ENCODE measurements at places on chromosomes 1 and 21.

DNA sequence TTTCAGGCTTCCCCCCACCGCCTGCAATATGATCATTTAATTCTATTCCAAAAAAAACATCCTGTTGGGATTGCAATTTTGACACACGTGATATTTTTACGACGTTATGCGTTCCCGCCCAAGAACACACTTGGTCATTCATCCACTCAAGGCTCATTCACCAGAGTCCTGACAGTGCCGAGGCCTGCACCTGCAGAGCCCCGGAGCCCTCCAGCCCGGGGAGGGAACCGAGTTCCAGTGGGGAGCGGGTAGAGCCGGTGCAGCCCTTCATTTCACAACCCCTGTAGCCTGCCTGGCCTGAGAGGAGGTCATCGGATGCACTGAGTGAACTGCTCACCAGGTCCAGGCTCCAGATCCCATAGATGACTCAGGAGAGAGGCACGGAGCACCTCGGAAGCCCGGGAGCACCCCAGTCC, 156.0 kb upstream of the BACE2 start:
- DNase-seq: no peak

DNA sequence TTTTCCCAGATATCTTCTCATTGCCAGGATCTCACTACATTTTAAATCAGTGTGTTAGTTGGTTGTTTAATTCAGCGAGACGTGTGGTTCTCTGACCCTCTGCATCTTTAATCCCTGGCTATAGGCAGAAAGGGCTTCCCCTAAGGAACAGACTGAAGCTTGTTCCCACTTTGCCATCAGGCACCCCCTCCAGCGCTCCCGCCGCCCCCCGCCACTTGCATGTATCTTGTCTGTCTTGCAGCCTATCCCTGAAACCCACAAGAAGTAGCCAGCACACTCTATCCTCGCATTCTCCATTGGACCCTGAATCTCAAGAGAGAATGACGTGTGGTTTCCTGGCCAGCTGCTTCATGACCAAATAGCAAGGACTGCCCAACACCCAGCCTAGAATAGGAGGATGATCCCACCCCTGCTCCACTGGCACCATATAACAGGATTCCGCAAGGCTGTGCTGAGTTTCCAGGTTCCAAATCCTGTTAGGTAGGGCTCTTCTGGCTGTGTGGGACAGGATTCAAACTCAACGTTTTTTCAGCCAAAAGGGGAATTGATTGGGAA, 7.8 kb downstream of the CLDN19 start:
- no peak for DNase-seq

- DNase-seq: no peak
Observed at GRCh38 chr1:64508629-64509028, 38.7 kb downstream of the CACHD1 start.

GRCh38 chr21:45941717-45942546, 39.6 kb upstream of the COL6A1 start:
- DNase-seq: no peak

GRCh38 chr1:20255666-20256065, 35.0 kb upstream of the VWA5B1 start:
- no peak for DNase-seq

GRCh38 chr21:15557925-15558324, 171.9 kb upstream of the USP25 start:
- DNase-seq: no peak

DNA sequence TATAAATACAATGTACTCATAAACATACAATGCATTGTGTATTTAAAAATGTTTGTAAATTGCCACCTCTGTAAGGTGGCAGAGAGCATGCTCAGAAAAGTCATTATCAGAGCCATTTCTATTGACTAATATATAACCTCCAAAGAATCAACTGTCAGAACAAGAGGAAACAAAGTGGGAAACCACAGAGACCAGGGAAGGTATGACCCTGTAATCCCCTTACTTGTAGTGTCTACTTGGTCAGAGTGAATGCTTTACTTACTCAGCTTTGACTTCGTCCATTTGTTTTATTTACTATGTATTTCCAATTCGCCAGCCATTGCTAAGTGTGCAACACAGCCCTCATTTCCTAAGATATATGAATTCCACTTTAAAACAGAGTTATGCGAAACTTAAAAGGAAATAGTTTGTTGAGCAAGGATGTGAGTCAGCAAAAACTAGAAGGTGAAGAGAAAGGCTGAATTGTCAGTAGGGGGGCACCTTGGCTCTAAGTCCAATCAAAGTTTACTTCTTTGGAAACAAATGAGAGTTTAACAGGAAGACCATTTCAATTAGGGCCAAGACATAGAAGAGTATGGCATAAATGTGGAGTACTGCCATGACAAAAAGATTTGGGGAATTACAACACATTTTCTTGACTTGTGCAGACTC, 671.7 kb upstream of the PTBP2 start:
- DNase-seq: no peak

GRCh38 chr1:63405021-63405420, 37.6 kb downstream of the ALG6 start:
- no peak for DNase-seq

- DNase-seq: no peak
Observed at GRCh38 chr1:43402089-43402865, 12.6 kb downstream of the SZT2 start.

- peak; percentile 1 for DNase-seq
Observed at GRCh38 chr1:200483491-200484143, 73.8 kb upstream of the ZNF281 start.

DNA sequence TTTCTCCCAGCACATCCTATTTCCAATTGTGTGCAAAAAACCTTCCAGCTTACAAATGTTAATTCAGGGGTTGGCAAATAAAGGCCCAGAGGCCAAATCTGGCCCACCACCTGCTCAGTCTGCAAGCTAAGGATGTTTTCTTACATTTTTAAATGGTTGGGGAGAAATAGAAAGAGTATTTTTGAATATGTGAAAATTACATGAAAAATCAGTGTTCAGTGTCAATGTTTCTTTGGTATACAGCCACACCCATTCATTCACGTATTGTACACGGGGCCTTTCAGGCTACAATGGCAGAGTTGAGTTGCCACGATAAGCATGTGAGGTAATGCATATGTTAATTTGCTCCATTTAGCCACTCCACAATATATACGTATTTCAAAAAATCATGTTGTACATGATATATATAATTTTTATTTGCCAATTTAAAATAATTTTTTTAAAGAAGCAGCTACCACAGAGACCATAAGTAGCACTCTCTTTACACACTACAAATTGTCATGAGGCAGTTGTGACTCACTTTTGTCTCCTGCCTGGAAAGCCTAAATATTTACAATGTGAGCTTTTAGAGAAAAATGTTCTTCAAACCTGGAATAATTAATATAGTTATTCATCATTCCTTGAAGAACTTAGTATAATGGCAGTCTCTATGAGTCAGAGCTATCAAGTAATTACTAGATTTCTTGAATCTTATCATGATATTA, 189.6 kb downstream of the SMYD3 start:
- DNase-seq: no peak

- no peak for DNase-seq
Observed at GRCh38 chr1:203644661-203645510, 18.3 kb downstream of the ATP2B4 start.

DNA sequence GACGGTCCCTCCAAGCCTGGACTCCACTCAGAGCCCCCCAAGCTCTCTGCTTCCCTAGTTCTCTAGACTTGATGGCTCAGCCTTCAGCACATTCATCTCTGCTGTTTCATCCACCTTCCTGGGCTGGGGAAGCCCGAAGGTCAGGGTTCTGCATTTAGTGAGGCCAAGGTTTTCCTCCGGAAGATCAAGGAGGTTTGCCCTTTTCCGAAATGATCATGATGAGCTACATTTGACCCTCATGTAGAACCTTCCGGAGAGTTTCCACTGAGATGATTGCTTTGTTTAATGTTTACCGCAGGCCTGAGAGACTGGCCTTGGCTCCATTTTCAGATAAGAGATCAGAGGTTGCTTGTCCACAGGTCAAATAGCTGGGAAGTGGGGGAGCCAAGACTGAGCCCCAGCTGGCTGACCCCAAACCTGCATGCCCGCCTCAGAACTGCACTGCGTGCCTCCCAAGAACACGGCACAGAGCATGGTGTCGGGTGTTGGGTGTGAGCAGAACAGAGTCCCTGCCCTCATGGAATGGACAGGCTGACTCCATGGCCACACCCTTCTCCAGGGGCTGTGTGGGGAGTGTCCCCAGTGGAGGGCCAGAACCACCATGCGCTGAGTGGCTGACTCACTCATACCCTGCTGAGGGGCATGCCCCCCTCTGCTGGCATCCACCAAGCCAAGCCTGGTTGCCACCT, 200.8 kb upstream of the TMEM51 start:
- no peak for DNase-seq

GRCh38 chr1:57748719-57749118, 324.9 kb upstream of the DAB1 start:
- no peak for DNase-seq

GRCh38 chr1:4485398-4485797, 169.0 kb upstream of the AJAP1 start:
- no peak for DNase-seq

GRCh38 chr1:9472386-9473031, 66.8 kb upstream of the SLC25A33 start:
- DNase-seq: no peak

DNA sequence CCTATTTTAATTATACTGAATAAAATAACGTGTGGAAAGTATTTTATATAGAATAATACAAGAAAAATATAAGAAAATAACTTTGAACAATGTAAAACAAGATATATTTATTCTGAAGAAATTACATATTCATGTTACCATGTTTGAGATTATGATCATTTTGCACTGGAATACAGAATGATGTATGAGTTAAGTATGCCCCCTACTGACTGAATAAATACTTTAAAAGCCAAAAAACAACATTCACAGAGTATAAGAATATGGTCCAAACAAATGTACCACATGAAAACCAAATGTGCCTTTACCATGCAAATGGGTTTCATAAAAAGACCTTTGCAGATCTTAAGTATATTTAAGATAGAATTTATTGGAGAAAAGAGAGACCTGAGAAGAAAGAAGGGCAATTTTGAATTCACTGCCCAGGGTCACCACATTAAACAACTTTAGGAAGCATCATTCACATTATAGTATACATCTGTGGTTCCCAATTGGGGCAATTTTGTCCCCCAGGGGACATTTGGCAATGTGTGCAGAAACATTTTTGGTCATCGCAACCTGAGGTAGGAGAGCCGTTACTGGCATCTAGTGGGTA, 136.6 kb upstream of the GFI1 start:
- DNase-seq: no peak

Measured in T-cell (primary cell).